Germinal center (tissue), 1 donor: ENCODE measurements at places on chromosomes 7 and 10.

DNA sequence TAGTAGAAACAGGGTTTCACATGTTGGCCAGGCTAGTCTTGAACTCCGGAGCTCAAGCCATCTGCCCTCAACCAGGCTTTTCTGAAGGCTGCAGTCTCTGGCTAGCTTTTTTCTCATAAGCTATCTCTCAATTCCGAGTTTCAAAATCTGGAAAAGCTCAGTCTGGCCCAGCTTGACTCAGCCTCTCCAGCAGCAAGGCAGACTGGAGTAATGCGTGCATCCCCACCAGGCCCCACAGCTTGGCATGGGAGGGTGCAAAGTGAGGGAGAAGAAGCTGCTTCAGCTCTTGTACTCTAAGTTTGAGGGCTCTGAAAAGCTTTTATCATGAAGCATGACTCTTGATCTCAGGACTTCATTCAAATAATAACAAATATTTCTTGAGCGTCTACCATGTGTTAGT, 4.8 kb downstream of the DHTKD1 start:
- DNase-seq = no peak

DNA sequence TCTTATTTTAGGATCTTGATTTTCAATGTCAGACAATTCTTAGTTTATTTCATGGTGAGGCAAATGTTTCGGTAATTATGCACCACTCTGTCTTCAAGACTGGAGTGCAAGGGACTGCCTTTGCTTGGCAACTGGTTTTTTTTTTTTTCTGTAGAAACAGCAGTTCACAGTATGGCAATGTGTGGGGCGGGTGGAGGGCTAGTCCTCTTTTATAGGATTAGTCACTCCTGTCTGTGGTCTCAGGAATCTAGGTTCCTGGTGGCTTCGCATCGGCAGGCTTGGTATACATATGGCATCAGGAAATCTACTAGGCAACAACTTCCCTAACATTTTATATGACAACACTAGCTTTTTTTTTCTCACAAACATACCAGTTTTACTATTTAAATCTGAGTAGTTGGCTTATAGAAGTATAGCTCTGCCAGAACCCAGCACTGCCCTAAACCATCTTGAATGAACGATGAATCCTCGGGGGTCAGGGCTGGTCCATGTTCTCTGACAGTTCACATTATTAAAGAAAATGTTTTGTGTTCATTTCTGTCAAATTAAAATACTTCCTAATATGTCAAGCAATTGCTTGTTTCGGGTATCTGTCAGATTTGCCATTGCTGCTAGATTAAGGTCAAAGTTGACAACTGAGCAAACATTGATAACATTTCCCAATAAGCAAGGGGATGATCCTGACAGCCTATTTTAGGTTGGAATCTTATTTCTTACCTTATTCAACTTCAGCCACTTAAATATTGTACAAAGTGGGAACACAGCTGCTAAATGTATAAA, 289.7 kb upstream of the VSTM2A start:
- no peak for DNase-seq

DNA sequence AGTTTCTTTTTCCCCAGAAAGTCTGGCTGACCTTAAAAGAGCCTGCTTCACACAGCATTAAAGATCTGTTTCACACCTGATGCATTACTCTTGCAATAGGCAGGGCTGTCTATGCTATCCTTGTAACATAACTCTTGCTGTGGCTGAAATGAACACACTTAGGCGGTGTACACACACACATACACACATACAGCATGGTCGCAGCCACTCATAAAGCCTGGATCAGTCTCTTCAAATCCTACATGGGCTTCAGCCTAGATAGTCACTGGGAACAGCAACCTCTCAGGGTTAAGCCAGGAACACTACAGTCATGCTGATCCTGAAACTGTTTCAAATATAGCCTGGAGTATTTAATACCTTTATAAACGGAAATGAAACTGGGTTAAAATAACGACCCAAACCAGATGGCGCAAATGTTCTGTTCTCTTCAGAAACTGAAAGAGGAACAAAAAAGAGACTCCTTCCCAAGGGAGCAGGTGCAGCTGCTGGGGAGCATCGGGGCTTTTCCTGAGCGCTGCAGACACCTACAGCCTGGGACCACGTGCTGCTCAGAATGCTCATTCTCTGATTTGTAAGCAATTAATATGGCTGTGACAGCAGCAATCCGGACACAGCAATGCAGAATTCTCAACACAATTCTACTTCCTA, 61.0 kb upstream of the SFMBT2 start:
- peak; percentile 79 for DNase-seq

- no peak for DNase-seq
These were observed 37.9 kb downstream of the JAZF1 start for GRCh38 chr7:28142650-28143049.

- DNase-seq = no peak
These were observed 19.0 kb upstream of the COL1A2 start for GRCh38 chr7:94375691-94376090.

DNA sequence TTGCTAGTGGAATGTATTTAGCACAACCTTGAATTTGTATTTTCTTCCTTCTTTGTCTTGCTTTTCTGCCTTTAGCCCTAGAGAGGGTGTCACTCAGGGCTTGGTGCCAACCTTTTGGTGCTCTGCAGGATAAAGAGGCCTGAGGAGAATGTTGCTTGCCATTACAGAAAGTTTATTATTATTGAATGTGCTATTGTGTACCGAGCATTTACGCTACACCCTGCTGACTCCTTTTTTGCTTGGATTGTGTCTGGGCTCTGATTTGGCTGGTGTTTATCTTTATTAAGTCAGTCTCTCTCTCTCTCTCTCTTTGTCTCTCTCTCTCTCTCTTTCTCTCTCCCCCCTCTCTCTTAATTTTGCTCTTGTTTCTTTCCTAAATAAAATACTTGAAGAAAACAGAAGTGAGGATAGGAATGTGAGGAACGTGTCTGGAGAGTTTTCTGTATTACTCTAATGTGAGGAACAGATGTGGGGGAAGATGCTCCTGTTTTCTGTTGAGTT, 284.4 kb upstream of the PHYHIPL start:
- no peak for DNase-seq

DNA sequence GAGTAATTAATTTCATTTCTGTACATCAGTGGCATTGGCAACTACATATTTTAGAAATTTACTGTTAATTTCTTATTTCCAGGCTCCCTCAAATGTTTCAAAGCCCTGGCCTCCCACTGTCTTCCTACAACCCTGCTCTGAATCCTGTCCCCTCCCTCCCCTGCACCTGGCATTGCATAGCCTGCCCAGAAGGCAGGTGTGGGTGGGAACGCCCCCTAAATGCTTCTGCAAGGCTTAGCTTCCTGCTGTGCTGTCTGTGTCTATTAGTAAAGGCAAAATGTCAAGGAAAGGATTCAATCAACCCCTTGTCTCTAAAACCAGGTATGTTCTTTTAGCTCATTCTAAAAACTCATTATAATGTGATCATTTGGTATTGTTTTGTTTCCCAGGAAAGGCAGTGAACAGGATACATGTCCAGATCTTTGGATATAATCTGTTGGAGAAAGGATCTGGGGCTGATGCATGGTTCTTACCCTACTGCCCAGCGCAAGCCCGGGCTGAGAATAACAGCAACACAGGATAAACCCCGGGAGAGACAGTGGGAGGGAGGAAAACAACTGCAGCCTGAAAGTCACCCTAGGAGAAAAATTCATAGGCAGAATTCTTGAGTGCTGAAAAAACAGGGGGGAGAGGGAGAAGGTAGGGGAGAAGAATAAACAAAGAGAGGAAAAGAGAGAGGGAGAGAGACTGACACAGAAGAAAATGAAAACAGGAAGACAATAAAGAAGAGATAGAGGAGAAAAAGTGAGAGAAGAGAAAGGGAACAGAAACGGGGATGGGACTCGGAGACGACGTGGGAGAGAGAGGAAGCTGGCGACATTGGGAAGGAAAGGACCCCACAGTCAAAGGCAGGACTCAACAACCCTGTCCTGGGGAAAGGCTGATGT, 589 bp downstream of the ZNF488 start:
- no peak for DNase-seq

DNA sequence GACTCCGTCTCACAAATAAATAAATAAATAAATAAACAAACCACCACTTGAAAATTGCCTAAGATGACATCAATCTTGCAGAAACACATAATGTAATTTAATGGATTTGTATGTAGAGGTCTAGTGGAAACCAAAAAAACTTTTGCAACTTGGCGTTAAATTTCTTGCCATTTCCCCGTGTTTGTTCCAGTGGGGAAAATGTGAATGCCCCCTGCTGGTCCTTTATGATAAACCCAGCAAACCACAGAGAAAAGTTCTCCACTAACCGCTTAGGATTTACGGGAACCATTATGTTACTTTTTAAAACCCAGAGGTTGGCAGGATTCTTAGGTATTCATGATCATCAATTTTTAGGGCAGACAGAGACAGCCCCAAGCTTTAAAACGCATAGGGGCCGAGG, 32.5 kb downstream of the LAMB4 start:
- no peak for DNase-seq

- DNase-seq = no peak
These were observed 310.9 kb downstream of the CCDC3 start for GRCh38 chr10:12690525-12691126.

GRCh38 chr10:23015021-23015707, 80.2 kb upstream of the MSRB2 start:
- peak; percentile 34 for DNase-seq

DNA sequence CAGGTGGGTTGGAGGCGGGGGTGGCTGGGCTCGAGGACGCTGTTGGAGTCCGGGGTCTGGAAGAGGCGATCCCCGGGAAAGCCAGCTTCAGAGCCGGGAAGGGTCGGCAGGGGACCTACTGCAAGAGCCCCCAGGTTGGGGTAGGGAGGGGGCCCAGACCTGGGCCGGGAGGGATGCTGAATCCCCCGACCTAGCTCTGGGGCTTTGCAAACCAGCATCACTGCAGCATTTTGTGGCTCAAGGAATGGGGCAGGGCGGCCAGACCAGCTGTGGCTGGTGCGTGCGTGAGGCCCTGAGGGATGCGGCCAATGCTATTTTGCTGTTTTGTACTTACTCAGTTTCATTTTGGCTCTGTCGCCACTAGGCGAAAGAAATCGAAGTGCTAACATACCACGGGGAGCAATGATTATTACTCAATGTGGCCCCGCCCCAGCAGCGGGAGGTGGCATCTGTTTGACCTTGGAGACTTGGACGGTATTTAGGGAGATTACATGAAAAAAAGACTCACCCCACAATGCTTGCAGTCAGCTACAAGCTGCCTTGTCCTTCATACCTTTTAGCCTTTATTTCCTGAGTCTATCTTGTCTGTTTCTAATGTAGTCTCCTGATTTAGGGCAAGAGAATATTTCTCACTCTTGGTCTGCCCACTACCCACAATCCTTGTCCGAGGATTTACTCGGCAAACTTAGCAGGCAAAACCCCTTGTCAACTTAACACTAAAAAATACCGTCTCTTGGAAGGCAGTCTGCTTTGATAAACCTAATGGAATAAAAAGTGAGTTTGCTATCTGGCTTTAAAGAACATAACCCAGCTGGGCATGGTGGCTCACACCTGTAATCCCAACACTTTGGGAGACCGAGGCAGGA, 16.2 kb downstream of the HSPB1 start:
- peak; percentile 78 for DNase-seq

DNA sequence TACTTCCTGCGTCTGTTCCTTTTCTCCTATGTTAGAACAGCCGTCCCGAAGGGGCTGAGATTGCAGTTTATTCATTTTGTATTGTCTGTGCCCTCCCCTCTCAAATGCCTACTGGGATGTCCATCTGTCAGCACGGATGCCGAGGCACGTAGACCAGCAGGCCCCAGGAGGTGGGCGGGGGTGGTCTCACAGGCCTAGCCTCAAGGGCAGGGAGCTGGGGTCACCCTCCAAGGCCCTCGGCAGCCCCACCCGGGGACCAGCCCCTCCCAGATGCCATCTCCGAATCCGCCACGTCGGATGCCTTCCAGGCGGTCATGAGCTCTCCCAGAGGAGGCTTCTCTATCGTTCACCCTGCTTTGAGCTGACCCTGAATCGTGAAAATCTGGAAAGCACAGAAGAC, 59.7 kb downstream of the ELFN1 start:
- DNase-seq = no peak

- peak; percentile 67 for DNase-seq
These were observed 3.1 kb downstream of the KLLN start for GRCh38 chr10:87860156-87860795.

- DNase-seq = no peak
These were observed 264.1 kb downstream of the GRID1 start for GRCh38 chr10:86102451-86102850.

GRCh38 chr10:114905450-114905849, 32.5 kb upstream of the TRUB1 start:
- no peak for DNase-seq

DNA sequence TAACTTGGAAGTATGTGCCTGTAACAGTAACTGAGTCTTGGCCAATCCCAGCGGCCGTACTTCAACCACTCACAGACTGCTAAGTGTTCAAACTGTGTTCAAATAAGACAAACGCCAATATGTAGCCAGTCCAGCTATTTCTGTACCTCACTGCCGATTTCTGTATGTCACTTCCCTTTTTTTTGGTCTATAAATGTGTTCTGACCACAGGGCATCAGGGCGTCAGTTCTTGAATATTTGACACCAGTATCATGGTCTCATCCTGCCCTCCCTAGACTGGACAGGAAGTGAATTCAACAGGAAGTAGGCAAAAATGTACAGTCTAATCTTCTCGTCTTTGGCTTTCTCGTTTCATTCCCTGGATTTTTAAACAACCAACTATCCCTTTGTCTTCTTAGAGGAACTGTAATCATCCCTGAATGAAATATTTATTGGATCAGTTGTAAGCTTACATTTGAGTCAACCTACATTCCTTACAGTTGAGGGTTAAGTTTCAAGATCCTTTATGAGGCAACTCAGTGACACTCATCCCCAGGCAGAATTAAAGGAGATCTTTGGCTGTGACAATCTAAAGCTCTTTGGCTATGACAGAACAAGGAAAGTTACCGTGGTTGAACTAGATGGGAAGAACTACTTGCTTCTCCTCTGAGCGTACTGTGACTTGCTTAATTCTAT, 232.7 kb downstream of the NSUN6 start:
- DNase-seq = no peak

DNA sequence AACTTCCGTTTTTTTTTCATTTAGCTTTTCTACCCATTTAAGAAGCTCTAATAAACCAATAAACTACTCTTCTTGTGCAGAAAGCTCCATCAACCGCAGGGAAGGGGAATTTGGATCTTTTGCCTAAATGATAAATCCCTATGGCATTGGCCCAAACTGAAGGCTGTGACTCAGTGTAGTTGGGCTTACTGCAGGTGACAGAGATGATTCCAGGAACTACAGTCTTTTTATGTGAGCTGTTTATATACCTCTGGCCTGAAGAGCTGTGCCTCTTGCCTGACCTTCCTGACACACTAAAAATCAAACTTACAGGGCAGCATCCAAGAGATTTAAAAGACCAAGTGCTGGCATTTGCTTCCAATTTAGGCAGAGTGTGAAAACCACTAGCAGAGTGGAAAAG, 25.2 kb downstream of the ABCB1 start:
- DNase-seq = no peak

- no peak for DNase-seq
These were observed 91.0 kb downstream of the CUBN start for GRCh38 chr10:17038627-17039026.

DNA sequence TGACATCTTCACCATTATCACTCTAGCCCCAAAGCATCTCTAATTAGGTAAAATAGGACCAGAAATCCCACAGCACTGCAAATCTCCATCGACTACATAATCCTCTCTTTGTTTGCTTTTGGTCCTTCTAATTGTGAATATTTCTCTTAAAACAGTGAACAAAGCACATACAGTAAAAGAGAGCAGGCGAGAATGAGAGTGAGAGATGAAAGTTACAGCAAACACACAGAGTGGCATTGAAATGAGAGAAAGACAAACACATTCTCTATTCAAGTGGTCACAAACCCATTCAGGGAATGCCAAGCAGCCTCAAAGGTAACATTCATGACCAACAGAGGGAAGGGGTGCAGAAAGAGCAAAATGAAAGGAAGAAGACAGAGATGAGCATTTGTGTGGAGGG, 109.8 kb upstream of the PTN start:
- no peak for DNase-seq

GRCh38 chr7:36784991-36785940, 61.0 kb upstream of the AOAH start:
- DNase-seq = peak; percentile 19
